ENCODE measurements at places on chromosomes 5 and 9.

- DNase-seq: no peak
Measured at GRCh38 chr9:27278374-27278773, 18.6 kb downstream of the EQTN start.

DNA sequence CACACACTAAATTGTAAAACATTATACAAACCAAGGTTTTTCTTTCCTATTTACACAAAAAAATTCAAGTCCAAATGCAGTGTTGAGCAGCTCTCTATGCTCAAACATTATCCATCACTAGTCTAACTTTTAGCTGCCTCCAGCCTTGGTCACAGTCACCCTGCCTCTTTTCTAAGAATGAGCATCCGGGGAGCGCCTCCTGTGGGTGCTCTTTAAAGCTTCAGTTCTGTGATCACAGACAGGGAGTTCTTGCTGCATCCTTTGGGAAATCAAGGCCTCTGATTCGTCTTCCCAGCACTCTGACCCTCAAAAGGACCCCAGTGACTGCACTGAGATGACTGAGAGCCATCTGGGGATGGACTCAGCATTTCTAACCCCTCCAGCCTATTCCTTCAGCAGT, 289.6 kb downstream of the SEC61B start:
- no peak for DNase-seq

- DNase-seq: no peak
Measured at GRCh38 chr5:61586096-61587084, 254.3 kb downstream of the ZSWIM6 start.

DNA sequence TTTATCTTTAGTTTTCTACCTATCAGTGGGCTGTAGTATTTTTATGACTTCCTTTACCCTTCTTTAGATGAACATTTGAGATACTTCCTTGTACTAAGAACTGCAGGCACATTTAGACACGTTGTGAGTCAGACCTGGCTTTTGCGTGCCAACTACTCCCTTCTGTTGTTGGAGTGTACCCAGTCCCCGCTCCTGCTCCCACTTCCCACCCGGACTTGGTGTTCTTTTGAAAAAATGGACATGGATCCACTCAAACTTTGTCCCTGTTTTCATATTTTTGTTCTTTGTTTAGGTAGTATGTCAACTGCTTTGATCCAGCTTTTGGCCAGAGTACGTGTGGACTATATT, 60.7 kb downstream of the PARP8 start:
- no peak for DNase-seq

GRCh38 chr5:76062502-76063041, 20.6 kb upstream of the SV2C start:
- no peak for DNase-seq

Measured in gastrocnemius medialis (tissue), 4 donors.